Bronchial epithelial cell (primary cell): ENCODE measurements at places on chromosomes 12 and 14. TPM values are rescaled to one million over a fixed set of nuclear protein-coding genes. Genes with fewer than 3 reads are reported as not detected.

ADAM21 gene
- total RNA-seq: under 0.01 and 0.13 TPM in 2 replicates

KRT4 gene
- total RNA-seq: 66.6 and 171 TPM in 2 replicates

MORN3 gene
- total RNA-seq: 0.79 and 1.7 TPM in 2 replicates

DYNC1H1 gene
- 277 and 372 TPM in 2 replicates for total RNA-seq

ASCL1 gene
- total RNA-seq: not detected in 2 replicates

C12orf54 gene
- total RNA-seq: 0.53 and 6.7 TPM in 2 replicates

FAM90A1 gene
- total RNA-seq: not detected in 2 replicates

PRH1 gene
- total RNA-seq: 13.3 and 13.7 TPM in 2 replicates

CCER1 gene
- total RNA-seq: not detected in 2 replicates

OR4K2 gene
- total RNA-seq: not detected in 2 replicates

CLEC4A gene
- 0.53 TPM in 1 of 2 replicates, not detected in the other for total RNA-seq

EPYC gene
- total RNA-seq: not detected in 2 replicates

TMEM52B gene
- not detected in 2 replicates for total RNA-seq

- no peak for DNase-seq
Measured at GRCh38 chr12:101671157-101671791, 26.2 kb upstream of the CHPT1 start.

- no peak for DNase-seq
Measured at GRCh38 chr12:122161682-122162081, 12.3 kb downstream of the IL31 start.

- DNase-seq: peak; percentile 52
Measured at GRCh38 chr12:4518106-4518728, 20.5 kb upstream of the RAD51AP1 start.

DNA sequence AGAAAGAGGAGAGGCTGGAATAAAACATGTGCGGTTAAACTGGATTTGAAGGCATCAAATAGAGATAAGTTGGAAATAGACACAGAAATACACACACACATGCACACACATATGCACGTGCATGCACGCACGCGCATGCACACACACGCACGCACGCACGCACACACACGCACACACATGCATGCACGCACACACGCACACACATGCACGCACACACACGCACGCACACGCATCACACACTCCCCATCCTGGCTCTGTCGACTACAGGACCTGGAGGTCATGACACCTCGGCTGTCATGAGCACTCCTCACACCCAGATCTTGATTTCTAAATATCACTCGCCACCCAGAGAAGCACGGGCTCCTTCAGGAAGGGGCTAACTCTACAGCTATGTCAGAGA lies 51.8 kb downstream of the RIMBP2 start:
- no peak for DNase-seq

DNA sequence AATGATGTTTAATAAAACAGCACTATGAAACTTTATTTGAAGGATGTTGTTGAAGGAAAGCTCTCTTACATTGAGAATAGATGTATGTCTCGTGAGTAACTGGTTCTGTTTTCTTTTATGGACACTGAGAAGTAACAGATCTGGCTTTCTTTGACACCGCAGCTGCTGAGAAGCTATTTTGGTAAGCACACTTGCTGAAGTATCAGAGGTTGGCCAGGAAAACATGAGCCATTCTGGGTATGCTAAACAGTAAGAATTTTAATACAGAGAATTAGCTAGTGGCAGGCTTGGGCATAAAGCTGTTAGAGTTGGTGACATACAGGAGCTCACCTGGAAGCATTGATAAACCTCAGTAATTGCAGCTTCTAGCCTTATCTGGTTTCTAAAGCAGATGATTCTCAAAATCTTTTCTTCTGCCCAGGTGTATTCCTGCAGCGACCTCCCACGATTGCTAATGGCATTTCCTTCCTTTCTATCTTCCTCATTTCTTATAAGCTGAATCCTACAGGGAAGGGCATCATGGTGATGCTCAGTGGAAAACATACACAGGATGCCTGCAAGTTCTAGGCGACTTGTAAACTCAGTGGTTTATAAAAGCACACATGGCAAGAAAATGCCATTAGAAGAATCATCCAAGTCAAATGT lies 291.6 kb upstream of the SLC16A7 start:
- no peak for DNase-seq

DNA sequence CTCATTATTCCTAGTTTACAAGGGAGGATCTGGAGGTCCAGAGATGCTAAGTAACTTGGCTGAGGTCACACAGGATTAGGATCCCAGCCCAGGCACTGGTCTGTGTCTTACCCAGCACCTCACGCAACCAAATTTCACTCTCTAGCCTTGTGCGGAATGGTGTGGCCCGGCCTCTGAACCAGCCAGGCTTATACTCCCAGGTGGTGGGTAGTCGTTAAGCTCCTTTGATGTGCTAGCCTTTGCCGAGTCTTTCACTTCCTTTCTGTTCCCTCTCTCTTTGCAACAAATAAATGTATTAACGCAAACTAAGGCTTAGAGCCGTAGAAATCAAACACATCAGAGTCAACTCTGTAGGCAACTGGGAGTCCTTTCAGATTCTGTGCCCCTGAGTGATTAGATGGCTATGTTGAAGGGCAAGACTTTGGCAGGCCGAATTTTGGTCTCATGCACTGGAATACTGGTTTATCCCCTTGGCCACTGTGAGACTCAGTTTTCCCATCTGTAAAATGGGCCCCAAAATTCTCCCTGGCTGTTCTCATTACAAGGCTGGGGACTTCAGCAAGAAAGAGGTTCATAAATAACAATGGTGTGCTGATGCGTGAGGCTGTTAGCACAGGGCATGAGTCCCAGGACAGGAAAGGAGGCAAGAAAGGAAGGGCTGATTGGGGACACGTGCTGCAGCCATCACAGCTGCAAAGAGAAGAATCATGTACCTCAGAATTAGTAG lies 126.3 kb downstream of the AACS start:
- DNase-seq: no peak

DNA sequence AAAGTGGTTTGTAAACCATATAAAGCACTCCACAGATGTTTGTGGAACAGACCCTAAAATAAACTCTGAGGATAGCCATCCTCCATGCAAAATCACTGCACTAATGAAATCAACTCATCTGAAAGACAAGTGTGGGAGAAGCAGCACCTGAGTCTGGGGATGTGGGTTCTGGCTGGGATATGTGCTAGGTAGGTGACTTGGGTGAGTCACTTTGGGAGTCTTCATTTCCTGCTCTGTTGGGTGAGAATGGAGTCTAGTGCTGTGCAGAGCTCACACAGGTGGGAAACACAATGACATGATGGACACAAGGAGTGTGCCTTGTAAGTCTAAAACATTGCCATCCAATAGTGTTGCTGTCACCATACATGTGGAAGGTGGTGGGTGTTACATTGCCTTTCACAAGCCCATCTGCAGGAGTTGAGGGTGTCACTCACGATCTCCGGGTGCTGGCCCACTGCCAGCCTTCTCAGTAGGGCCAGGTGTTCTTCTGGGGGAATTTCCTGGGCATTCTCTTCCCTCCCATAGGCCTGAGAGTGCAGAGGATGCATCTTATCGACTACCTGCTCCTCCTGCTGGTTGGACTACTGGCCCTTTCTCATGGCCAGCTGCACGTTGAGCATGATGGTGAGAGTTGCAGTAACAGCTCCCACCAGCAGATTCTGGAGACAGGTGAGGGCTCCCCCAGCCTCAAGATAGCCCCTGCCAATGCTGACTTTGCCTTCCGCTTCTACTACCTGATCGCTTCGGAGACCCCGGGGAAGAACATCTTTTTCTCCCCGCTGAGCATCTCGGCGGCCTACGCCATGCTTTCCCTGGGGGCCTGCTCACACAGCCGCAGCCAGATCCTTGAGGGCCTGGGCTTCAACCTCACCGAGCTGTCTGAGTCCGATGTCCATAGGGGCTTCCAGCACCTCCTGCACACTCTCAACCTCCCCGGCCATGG lies 2.0 kb downstream of the SERPINA4 start:
- no peak for DNase-seq

DNA sequence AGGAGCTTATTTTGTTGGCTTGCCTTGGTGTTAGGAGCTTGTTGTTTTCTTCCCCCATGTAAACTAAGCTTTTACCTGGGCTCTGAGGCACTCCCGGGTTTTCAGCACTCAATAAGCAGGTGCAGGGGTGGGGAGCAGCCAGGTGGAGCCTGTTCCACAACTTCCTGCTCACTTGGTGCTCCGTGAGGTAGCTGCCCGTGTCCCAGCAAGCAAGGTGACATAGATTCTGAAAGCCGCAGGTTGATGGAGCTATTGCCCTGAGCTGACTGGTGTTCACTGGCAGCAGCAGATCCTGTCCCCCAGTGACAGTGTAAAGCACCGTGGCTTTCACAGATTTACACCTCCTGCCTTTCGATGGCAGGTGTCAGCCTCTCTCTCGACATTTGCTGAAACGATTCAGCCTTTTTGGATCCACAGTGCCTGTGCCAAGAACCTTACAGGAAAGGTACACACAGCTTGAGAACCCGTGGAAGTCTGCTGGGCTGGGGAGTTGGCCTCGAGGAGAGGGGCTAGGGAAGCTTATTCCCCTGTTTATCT lies 295.7 kb upstream of the FKBP4 start:
- no peak for DNase-seq

GRCh38 chr12:52670506-52670905 lies 9.7 kb downstream of the KRT1 start:
- DNase-seq: no peak

- DNase-seq: no peak
Measured at GRCh38 chr12:45986641-45987339, 3.6 kb downstream of the SCAF11 start.

DNA sequence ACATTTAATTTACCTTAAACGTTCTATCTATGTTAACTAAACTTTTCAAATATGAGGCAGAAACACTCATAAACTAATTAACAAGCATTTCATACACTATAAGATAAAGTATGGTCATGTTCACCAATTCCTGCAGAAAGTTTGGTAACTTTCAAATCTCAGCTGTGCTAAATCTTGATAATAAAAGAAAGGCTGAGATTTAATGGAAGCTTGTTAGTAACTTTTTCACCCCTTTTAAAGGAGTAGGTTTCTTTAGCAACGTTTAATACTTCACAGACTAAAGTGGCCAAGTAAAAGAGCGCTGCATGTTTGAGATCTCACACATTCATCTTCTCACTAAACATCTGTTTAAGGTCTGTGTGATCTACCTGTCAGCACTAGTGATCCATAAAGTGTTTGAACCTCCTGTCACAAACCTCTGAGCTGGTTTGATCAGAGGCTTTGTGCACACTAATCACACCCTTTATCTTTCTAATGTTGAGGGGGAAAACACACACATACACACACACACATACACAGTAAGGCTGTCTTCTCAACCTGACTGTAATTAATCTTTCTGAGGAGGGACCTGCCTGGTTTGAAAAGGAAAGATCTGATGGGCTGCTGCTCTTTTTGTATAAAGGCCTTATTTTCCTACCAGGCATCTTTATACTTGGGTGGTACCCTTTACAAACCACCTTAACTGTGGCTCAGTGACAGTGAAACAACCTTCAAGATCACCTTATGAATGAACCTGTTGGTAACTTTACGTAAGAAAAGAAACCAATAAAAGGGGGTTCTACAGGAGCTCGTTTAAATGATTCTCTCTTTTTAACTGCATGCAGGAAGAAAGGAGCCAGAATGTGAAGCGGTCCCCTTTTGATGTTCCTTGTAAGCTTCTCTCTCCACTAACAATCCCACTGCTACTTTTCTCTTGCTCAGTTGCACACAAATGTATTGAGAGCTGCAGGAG lies 244.2 kb downstream of the SOX5 start:
- no peak for DNase-seq

DNA sequence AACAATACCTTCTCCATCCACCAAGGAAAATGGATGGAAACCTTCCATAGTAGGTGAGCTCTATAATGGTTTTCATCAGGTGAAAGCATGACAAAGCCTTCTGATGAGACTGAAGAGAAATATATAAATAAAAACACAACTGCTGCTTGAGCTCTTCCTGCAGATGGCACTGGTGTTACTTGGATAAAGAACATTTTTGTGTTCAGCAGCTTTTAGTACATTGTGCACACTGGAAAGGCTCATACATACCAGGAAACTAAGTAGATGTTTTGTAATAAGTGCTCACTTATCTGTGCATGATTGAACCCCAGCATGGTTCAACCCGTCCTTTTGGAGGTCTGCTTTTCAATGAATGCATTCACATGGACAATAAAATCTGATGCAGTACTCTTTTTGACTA lies 357.3 kb upstream of the MIS18BP1 start:
- DNase-seq: peak; percentile 44

- peak; percentile 19 for DNase-seq
Measured at GRCh38 chr14:21990116-21990515, 316.5 kb upstream of the OR4E1 start.

GRCh38 chr14:79910086-79910485 lies 301.2 kb downstream of the DIO2 start:
- no peak for DNase-seq

GRCh38 chr12:132063491-132063890 lies 80.6 kb downstream of the DDX51 start:
- DNase-seq: no peak

- no peak for DNase-seq
Measured at GRCh38 chr12:94265539-94265938, 117.2 kb downstream of the PLXNC1 start.

DNA sequence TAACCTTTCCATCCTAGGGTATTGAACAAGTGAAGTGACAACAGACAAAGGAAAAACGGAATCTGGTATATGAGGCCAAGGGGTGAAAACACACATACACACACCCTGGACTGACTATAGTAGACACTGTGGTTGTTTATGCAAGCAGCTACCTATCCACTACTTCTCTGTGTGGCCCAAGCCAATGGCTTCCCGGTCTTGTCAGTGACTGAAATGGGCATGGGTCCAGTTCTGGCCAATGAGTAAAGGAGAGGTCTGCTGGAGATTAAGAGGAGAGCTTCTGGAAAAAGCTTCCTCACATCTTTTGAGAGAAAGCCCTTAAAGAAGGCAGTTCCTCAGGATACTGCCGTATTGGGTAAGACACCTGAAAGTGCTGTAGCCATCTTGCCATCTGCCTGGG lies 19.3 kb downstream of the MBIP start:
- DNase-seq: no peak

- peak; percentile 4 for DNase-seq
Measured at GRCh38 chr14:33184587-33184986, 245.9 kb downstream of the NPAS3 start.

DNA sequence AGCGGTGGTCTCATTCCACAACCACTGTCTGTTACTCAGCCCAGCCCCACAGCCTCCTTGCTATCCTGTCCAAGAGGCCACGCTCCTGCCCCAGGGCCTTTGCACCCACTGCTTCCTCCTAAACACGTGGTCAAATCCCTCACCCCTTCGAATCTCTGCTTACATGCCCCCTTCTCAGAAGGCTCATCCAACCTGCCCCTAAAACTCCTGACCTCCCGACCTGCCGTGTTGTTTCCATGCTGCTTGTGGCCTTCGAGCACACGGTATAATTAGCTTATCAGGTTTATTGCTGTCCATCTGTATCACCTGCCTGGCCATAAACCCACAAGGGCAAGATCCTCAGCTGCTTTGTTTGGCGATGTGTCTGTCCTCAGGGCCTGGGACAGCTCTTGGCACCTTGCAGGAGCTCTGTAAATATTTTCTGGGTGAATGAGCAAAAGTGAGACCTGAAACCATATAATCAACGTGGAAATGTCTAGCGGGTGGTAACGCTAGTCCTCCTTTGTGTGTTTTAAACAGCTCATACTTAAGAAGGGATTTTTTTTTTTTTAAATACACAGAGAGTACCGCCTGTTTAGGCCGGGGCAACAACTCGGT lies 36.0 kb downstream of the SCARB1 start:
- no peak for DNase-seq

- DNase-seq: no peak
Measured at GRCh38 chr14:68688872-68689371, 103.9 kb downstream of the ZFP36L1 start.
